Right ventricle myocardium superior (tissue), 1 donor: ENCODE measurements at places on chromosomes 1 and 21. TPM values are rescaled to one million over a fixed set of nuclear protein-coding genes. Genes with fewer than 3 reads are reported as not detected.

PCSK9 gene
- not detected for total RNA-seq

HCRTR1 gene
- total RNA-seq, result 0.46 TPM

KIF17 gene
- 5.2 TPM for total RNA-seq

AVPR1B gene
- total RNA-seq, result not detected

NID1 gene
- 51.2 TPM for total RNA-seq

PAQR7 gene
- total RNA-seq, result 2.2 TPM

OR2T34 gene
- not detected for total RNA-seq

FAM229A gene
- total RNA-seq, result 1.7 TPM

SLFNL1 gene
- 0.22 TPM for total RNA-seq

NR1I3 gene
- not detected for total RNA-seq

CFAP107 gene
- total RNA-seq, result not detected

C4BPA gene
- 0.08 TPM for total RNA-seq

INAVA gene
- total RNA-seq, result not detected

NENF gene
- total RNA-seq, result 106 TPM

FAM131C gene
- total RNA-seq, result 4.5 TPM

DNA sequence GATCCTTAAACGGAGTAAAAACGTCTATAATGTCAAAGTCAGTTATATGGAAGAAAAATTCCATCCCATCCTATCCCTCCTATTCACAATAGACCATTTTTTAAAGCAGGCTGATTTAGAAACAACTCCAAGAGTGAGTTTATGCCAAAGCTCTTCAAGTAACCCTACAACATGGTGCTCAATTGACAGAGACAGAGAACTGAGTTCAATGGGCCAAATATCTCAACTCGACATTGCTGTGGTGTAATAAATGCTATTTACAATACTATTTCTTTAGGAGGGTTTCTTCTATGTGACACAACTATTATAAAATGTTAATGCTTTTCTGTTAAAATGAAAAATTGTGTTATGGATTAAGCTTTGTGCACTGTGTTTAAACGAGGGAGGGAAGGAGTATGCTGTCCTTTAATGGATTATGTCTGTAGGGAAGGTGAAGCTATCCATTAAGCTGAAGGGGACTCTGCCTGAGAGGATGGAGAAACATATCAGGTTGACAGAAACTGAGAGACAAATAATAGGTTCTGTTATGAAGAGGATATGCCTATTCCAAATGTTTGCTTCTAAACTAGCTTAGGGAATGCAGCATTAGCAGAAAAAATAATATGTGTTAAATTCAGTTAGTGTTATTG lies 362.5 kb upstream of the CHRM3 start:
- DNase-seq, result no peak

DNA sequence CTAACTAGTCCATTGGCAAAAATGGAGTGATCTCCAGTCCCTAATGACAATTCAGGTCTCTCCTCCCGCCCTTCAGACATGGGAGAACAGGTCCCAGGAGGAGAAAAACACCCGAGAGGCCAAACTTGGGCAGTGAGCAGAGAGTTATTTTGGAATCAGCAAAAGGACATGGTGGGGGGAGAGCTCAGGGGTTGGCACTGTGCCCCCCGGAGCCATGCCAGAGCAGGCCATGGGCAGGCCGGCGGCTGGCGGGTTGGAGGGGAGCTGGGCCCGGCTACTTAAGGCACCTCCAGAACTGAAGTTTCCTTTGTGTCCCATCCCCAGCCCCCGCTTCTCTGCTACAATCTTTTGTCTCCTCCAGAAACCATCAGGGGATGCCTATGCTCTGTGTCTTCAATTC lies 7.1 kb downstream of the LGR6 start:
- DNase-seq, result peak; percentile 76

GRCh38 chr1:113912594-113913311 lies 7.6 kb downstream of the DCLRE1B start:
- peak; percentile 58 for DNase-seq

GRCh38 chr1:202306535-202307345 lies 35.0 kb downstream of the UBE2T start:
- no peak for DNase-seq

GRCh38 chr21:26845066-26845758 lies at the start of gene ADAMTS1:
Gene ADAMTS1, minus strand, starts transcription at chr21:26845409. Its CDS starts 455 bp downstream, at chr21:26844954.
- DNase-seq, result peak; percentile 94

- DNase-seq, result peak; percentile 56
These were observed 2.2 kb downstream of the ITSN1 start for GRCh38 chr21:33644383-33645074.

DNA sequence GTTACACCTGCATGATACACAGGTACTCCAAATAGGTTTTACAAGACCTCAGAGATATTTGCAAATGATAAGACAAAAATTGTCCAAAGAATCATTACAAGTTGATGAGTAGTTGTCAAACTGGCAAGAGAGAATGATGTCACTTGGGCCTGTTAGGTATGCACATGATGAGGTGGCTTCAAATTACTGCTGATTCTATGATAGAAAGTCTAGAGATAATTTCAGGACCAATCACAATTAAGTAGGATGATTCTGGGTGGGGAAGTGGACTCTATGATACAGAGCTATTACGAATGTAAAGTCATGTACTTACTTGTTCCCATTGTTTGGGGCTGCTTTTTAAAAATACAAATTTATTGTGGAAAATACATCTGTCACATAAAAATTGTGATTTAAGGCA lies 5.2 kb upstream of the SPRR1B start:
- DNase-seq, result no peak

DNA sequence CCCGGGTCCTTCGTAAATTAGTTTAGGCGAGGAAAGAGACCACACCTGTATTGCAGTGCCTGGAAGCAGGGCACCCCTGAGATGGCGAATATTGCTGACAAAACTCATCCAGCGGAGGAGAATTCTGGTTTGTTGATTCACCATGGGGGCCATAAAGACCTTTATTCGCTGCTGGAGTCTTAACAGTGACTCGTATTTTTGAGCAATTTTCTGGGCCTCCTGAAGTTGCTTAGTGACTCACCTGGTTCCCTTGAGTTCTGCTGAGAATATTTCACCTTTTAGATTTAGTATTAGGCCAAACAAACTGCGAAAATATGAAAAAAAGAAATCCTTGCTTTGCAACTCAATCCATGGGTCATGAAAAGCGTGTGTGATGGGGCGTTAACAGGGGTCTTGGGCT lies 20.6 kb upstream of the H6PD start:
- no peak for DNase-seq

GRCh38 chr1:232017759-232018158 lies 391.2 kb downstream of the DISC1 start:
- no peak for DNase-seq

- no peak for DNase-seq
These were observed 43.2 kb downstream of the HHAT start for GRCh38 chr1:210371916-210372315.

DNA sequence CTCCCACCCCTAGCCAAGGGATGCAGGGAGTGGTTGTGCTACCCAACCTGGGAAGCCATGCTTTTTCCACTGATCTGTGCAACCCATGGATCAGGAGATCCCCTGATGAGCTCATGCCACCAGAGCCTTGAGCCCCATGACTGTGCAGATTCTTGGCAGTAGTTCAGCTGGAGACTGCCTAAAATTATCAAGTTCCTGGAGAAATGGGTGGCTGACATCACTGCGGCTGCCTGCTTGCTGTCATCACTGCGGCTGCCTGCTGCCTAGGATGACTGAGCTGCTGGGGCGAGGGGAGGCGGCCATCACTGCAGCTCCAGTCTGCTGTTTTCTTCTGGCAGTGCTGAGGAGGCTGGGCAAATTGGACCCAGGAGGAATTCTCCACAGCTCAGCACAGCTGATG lies 159.2 kb downstream of the AGBL4 start:
- DNase-seq, result no peak

GRCh38 chr1:12031039-12031980 lies 12.0 kb downstream of the MIIP start:
- DNase-seq, result peak; percentile 54

- DNase-seq, result no peak
These were observed 177.6 kb downstream of the MIS18A start for GRCh38 chr21:32101277-32101676.

- no peak for DNase-seq
These were observed 130.3 kb downstream of the GLIS1 start for GRCh38 chr1:53608676-53609075.

- DNase-seq, result peak; percentile 88
These were observed at the start of gene ARID4B for GRCh38 chr1:235327559-235328270. Gene ARID4B, minus strand, starts transcription at chr1:235328179. Its CDS starts 1,260 bp downstream, at chr1:235326919.

GRCh38 chr1:172833954-172834353 lies 175.1 kb downstream of the FASLG start:
- DNase-seq, result no peak

- DNase-seq, result no peak
These were observed 84.1 kb upstream of the C21orf91 start for GRCh38 chr21:17903029-17903806.

- DNase-seq, result peak; percentile 62
These were observed 39.2 kb downstream of the MAPKAPK2 start for GRCh38 chr1:206723805-206724472.

GRCh38 chr1:99942723-99943122 lies 27.1 kb upstream of the SLC35A3 start:
- no peak for DNase-seq

GRCh38 chr1:10973552-10973951 lies 38.9 kb upstream of the TARDBP start:
- DNase-seq, result peak; percentile 74

DNA sequence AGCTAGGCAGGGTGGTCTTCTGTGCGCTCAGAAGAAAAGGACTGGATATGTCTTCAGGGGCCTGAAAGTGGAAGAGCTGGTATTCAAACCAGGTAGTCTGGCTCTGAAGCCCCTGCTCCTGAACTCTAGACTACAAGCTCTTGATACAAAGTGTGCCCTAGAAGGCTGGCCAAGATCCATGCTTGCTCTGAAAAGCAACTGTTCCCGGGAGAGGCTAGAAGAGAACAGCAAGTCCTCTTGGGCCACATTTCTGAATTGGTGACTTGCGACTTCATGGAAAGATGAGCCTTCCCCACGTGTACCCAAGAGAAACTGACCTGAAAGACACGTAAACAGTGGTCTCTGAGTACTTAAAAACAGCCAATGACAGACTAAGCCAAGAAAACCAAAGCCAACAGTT lies 123.3 kb upstream of the GRIK3 start:
- DNase-seq, result no peak

- no peak for DNase-seq
These were observed 10.1 kb downstream of the DIPK1A start for GRCh38 chr1:92951141-92951582.
